ENCODE measurements at places on chromosomes 16 and 17.

DNA sequence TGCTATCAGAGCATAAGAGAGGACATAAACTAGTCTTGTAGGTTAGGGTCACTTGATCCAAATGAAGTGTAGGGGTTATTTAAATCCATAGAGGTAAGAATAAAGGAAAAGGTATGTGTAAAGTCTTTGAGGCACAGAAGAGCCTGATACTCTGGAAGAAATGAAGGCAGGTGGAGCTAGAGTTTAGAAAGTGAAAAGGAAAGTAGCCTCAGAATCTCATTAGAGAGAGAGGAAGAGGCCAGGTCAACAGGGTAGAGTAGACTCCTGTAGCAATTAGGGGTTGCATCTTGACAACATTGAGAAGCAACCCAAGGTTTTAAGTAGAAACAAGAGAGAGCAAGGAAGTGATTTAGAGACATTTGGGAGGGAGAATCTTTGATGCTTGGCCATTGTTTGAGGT is 235.2 kb upstream of the SOX9 start:
- DNase-seq, result no peak

DNA sequence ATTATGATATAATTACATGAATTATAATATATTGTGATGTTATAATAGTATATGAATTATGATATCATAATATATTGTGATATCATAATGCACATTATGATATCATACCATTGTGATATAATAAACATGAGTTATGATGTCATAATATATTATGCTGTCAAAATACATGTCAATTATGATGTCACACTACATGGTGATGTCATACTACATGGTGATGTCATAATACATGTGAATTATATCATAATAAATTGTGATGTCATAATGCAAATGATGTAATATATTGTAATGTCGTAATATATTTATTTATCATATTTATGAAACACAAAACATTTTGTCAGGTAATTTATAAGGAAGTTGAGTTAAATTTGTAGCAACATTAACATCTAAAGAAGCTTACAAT is 1950.1 kb downstream of the TP53TG3F start:
- no peak for DNase-seq

DNA sequence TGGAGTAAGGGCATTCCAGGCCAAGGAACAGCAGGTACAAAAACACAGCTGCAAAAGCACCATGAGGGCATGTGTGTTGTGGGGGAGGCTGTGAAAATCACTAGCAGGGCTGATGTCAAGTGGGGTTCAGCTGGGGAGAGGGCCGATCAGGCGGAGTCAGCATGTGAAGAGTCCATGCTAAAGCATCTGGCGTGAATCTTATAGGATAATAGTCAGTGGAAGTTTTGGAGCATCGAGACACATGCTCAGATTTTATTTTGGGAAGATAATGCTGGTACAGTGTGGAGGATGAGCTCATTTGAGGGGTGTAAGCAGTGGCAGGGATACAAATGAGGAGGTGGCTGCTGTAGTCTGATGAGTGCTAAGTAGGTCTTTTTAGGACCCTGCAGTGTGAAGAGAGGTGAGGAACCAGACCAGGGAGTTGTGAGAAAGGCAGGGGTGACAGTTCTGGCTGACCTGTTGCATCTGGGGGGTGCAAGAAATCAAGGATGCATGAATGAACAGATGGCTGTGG is 30.3 kb downstream of the MMD start:
- DNase-seq, result no peak

DNA sequence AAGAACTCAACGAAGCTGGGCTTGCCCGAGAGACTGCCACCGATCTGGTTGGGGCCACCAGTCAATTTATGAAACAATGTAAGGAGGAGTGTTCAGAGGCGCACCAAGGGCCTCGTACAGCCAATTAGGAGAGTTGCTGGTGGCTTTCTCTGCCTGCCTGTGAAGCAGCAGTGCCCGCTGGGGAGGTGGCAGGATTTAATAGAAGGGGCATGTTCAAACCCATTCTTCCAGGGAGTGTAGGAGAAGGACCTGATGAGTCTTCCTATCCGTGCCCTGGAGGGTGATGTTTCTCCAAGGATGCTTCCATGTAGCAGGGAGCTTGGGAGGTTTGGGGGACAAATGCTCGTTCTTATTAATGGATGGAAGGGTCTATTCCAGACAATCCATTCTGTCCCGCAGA is 178.4 kb downstream of the CCDC182 start:
- no peak for DNase-seq

DNA sequence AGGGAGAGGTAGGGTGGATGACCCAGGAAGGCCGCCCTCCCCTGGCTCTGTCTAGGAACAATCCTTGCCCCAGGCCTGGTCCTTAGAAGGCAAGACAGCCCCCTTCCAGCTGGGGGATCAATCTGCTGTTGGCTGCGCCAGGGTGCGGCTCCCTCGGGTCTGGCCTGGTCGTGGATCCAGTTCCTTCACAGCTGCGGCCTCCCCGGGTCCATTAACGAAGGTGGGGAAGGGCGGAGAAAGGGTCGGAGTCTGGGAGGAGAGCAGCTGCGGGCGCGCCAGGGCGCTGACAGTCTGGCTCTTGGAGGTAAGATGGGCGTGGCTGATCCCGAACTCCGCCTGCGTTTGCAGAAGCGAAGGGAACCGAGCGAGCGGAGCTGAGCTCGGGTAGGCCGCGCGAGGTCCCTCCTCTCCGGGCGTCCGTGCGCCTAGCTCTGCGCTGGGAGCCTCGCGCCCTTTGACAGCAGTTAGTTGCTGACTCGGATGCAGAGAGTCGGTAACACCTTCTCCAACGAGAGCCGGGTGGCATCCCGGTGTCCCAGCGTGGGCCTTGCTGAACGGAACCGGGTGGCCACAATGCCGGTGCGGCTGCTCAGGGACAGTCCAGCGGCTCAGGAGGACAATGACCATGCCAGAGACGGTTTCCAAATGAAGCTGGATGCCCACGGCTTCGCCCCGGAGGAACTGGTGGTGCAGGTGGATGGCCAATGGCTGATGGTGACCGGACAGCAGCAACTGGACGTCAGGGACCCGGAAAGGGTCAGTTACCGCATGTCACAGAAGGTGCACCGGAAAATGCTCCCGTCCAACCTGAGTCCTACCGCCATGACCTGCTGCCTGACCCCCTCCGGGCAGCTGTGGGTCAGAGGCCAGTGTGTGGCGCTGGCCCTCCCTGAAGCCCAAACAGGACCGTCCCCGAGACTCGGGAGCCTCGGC is at the start of gene HSPB9:
Gene HSPB9, plus strand, starts transcription at position 434 of the 933 bp plus-strand sequence. Its CDS starts 47 bp downstream, at position 481.
- DNase-seq, result no peak

DNA sequence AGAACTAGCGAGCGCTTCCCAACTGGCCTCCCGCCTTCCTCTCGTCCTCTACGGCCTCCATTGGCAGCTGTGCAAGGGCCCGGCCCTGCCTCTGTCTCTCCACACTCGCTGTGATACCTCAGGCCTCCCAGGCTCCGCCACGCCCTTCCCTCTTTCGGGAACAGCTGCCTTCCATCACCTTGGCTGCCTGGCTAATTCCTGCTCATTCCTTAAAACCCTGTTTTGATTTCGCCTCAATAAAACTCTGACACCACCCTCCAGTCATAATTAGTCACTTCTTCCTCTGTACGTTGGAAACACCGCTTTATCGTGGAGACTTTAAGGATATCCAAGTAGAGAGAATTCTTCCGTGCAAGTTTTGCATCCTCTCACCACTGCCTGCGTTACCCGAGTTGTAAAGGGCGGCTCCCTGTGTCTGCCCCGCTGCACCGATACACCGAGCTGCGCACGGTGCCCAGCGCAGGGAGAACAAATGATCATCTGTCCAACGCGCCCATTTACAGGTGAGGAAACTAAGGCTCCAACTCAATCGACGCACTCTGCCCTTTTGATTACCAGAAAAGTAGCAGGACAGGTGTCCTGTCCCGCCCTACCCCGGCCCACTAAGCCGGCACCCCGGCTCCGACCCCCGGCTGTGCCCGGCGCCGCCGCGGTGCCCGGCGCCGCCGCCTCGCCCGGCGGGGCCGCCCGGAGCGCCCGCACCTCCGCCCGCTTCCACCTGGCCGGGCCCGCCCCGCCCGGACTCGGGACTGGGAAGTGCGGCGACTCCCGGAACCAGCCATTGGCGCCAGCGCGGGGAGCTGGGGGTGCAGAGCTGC is 139.7 kb downstream of the SEC14L1 start:
- no peak for DNase-seq

- DNase-seq, result no peak
Measured at GRCh38 chr17:835263-835662, 53.1 kb downstream of the MRM3 start.

DNA sequence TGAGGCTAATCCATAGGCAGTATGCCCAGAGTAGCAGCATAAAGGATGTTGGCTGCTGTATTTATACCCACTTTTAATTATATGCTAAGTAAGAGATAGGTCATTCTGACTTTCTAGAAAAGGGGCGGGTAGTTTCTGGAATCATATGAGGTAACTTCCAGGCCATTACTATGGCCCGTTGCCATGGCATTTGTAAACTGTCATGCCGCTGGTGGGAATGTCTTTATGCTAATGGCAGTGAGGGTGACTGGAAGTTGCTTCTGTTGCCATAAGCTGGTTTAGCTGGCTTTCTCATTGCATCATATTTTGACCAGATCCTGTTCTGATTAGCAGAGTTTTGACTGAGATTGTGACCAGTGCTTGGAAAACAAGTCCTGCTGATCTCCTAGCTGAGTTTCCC is 929.6 kb upstream of the CDH8 start:
- no peak for DNase-seq

- DNase-seq, result no peak
Measured at GRCh38 chr16:10752843-10753523, 9.3 kb downstream of the NUBP1 start.

DNA sequence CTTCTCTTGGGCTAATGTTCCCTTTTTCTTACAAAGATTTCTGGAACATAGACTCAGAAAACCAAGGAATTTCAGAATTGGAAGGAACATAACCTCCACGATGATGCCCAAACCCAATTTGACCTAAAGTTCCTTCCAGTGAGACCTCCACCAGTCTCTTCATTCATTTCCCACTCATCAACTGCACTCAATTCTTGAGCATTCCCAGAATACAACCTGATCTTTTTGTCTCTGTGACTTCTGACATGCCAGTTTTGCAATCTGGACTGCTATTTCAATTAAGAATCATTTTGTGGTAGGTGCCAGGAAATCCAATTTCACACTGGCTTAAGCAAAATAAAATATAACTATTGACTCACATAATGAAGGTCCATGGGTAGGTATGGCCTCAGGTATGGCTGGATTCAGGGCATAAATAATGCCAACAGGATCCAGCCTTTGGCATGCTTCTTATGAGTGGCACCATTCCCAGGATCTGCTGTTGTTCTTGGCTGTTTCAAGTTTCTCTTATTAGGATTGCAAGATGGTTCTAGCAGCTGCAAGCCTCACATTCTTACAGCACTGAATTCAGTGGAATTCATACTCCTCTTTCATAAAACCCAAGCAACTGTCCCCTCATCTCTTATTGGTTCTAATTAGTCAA is 184.3 kb downstream of the HS3ST4 start:
- no peak for DNase-seq

- no peak for DNase-seq
Measured at GRCh38 chr16:10126686-10127085, 55.5 kb downstream of the GRIN2A start.

- DNase-seq, result no peak
Measured at GRCh38 chr16:73298562-73298961, 250.6 kb upstream of the ZFHX3 start.

GRCh38 chr17:71329310-71330098 is 791.3 kb upstream of the SOX9 start:
- DNase-seq, result no peak

DNA sequence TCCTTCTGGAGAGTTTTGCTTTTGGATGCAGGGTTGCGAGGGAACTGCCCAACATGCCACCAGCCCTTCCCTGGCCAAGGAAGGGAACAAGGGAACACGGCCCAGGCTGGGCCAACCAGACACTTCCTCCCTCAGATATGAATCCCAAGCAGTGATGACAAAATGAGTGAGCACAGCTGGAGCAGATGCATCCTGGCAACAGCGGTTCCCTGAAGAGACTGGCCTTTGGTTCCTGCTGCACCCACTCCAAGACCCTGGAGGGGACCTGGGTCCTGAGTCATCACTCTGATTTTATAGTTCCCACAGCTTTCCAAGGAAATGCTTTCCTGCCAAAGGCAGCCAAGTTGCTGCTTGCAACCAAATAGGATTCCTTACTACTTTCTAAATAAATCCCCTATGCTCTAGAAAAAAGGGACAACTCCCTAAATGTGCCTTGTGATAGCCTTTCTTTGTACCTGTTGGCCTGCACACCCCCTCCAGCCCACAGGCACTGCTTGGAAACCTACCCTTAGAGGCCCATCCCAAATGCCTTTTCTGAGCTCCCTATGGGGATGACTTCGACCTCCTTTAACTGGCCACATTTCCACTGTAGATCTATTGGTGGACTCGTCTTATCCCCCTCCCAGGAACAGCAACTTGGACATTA is 5.3 kb downstream of the ST3GAL2 start:
- DNase-seq, result no peak

DNA sequence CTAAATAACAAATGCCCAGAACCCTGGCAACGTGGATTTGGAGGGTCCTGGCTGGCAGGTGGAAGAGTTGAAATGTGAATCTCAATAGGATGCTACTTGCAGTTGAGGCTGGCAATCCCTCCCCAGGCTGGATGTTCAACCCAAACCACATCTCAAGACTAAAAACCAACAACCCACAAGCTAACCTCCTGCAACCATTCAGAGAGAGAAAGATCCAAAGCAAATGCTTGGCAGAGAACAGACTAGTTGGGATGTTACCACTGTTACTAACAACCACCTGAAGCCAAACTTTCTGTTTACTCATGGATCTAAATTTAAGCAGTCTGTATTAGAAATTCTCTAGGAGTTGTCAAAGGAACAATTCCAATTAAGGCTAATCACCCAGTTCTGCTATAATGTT is 27.9 kb downstream of the SMG6 start:
- no peak for DNase-seq

DNA sequence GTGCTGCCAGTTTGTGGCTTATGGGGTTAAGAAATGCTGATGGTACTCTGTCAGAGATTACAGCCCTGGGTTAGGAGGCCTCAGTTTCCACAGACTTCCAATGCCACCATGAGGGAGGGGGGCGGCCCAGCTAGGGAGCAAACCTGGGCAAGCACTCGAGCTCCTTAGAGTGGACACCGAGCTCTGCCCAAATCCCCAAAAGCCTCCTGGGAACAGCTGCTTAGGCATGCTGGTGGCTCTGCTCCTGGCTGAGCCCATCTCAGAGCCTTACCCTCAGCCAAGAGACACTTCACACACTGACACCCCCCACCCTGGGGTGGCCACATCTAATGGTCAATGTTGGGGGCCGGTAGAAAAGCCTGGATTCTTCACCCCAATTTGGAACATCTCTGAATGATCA is 66.1 kb downstream of the C16orf78 start:
- no peak for DNase-seq

- no peak for DNase-seq
Measured at GRCh38 chr16:69501956-69502745, 63.6 kb upstream of the NFAT5 start.

- no peak for DNase-seq
Measured at GRCh38 chr16:27762441-27762840, 212.5 kb downstream of the KATNIP start.

GRCh38 chr17:66250686-66251085 is 21.5 kb upstream of the APOH start:
- DNase-seq, result no peak

- DNase-seq, result no peak
Measured at GRCh38 chr17:9783050-9783449, 8.3 kb downstream of the DHRS7C start.

Measured in activated CD4-positive, alpha-beta T cell treated with anti-CD3 and anti-CD28 coated beads, Interleukin-2, amount 50 U/mL, for 1 hour (primary cell).